Occipital lobe (tissue), 3 donors: ENCODE measurements at places on chromosomes 2 and 18.
A peak's percentile ranks its signal among the peaks of the same experiment; 100 is the strongest.

- no peak for DNase-seq
Measured at GRCh38 chr18:59765343-59765742, 68.1 kb upstream of the CCBE1 start.

DNA sequence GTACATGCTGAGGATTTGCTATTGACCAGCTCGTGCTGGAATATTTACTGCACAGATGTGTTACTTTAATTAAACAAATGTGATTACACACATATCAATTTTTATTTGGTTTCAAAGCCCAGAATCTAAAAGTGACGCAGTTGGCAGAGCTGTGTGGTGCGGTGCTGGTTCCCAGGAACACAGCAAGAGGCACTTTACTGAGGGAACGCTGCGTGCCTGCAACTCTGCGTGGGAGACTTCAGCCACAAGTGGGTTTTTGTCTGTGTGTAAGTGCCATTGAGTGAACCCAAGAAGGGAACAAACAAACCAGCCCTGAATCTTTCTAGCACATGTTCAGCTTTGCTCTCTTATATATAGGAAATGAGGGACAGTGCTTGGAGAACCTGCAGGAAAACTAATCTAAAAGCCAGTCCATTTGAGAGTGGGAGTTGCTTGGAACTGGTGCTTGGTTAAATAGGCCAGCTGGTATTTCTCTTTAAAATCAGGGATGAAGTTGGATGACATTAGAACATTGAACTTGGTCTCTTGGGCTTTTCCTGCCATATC, 196.6 kb upstream of the CELF4 start:
- DNase-seq: peak; percentile 32

DNA sequence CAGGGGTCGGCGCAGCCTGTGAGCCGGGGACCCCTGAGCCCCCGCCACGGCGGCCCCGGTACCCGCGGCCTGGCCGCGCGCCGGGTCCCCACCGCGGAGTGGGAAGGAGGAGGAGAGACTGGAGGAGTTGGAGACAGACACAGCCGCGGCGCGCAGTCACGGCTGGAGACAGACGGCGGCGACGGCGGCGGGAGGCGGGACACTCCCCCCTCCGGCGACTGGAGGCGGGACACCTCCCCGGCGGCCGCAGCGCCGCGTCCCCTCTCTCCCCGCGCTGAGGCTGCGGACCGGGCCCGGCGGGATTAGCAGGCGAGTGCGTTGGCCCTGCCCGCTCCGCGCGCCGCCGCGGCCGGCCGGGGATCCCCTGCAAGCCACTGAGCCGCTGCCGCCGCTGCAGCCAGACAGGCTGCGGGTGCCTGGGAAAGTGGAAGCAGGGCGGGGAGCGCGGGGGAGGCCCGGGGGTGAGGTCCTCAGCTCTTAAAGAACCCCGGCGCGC, 1.0 kb upstream of the LDLRAD4 start:
- peak; percentile 57 for DNase-seq

DNA sequence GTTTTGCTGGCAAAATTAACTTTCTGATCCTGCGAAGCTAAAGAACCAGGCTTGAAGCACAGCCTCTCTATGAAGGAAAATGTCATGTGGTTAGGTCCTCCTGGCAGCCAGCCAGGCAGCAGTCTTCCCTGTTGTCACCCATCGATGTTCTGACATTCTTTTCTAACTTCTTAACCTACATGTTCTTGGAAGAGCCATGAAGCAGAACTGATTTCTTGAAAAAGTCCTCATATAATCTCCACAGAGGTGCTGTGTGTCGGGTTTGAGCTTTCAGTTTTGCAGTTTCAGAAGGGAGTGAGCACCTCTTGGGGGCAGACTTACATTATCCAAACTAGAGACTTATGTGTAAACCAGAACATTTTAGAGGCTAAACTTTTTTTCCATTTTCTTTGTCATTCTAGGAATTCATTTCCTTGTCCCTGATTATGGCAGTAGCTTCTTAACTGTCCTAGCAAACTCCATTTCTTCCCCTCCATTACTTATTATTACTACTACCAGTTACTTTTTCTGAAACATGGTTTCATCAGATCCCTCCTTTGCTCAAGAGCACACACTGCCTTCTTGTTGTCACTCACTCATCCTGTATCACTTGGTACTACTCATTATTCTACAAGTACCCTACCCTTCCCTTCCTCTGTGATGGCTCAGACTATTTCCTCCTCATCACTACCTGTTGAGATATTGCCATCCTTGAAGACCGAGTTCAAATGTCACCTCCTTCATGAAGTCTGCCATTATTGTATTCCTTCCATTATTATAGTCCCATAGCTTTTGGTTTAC, 31.1 kb downstream of the DOK1 start:
- no peak for DNase-seq

DNA sequence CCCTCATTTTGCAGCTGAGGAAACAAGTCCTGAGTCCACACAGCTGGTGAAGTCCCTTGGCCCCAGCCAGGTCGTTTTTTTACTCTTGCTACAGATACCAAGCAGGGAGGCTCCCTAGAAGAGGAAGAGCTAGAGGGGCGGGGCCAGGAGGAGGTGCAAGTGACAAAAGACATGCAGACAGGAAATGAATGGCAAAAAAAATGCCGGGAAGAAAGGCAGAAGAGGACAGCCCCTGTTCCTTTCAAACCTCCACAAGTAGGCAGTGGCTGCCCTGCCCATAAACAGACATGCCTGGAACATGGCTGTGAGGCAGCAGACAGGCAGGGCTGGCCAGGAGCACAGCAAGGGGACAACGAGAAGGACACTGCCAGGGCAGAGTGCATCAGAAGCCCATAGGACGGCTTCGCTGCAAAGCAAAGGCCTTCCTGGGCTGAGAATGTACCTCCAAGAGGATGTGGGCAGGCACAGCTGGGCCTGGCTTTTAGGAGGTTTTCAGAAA, 108.7 kb downstream of the ZBTB7C start:
- no peak for DNase-seq

- DNase-seq: peak; percentile 68
Measured at GRCh38 chr18:34222307-34223163, 2.2 kb downstream of the NOL4 start.

DNA sequence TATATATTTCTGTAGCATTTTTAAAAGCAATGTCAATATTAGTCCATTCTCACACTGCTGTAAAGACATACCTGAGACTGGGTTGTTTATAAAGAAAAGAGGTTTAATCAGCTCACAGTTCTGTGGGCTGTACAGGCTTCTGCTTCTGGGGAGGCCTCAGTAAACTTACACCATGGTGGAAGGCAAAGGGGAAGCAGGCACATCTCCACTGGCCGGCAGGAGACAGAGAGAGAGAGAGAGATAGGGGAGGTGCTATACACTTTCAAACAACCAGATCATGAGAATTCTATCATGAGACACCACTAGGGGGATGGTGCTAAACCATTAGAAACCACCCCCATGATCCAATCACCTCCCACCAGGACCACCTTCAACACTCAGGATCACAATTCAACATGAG, 43.1 kb downstream of the CHMP3 start:
- no peak for DNase-seq

DNA sequence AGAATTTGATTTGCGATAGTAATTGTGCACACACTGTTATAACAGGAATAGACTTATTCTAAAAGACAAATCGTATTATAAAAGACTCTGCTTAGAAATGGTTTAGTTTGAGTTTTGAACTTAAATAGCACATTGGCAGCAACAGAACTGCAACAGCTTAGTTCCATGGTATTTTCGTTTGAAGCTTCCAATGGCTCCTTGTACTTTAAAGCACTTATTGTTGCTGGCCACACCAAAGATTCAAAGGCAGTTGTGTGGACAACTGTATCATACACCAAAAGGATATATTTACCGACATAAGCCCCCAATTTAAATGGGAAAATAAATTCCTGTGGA, 627 bp downstream of the WIPF1 start:
- DNase-seq: no peak

GRCh38 chr2:35410431-35411061, 945.0 kb upstream of the CRIM1 start:
- no peak for DNase-seq

- DNase-seq: no peak
Measured at GRCh38 chr2:77521931-77522470, at the start of gene LRRTM4. Gene LRRTM4 (minus strand): TSS chr2:77522376.

- DNase-seq: no peak
Measured at GRCh38 chr2:20643060-20643459, 7.8 kb downstream of the HS1BP3 start.

GRCh38 chr2:239898292-239898925, 126.7 kb downstream of the NDUFA10 start:
- no peak for DNase-seq

- DNase-seq: no peak
Measured at GRCh38 chr2:239365782-239366435, 34.9 kb downstream of the HDAC4 start.

DNA sequence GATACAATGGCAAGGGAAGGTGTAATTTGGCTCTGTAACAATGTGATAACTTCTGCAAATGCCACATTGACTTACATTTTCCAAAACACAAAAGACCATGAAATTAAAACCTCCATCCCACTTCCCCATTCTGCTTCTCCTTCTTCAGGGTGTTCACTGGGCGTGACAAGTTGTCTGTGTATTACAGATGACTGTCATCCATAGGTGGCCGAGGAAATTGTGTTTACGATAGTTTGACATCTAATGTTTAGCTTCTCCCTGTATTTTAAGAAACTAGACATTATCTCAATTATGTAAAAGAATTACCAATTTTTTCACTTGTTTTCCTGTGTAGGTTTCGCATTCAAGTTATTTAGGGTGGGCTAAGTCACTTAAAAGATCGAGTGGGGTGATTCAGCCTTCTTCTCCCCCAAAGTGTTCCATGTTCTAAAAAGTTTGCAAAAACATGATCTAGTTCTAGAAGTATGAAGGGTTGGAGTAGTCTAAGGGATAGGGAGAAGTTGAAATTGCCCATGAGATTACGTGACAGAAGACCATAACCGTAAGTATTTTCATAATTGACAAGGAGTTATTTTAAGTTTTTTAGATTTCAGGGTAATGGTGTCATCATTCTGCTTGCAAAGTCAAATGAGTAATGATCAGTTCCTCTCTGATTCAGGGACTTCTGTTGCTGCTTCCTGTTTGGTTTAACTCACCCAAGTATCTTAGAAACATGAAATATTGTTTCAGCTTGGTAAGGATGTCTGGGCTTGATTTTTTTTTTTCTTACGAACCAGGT, 25.2 kb upstream of the CYTIP start:
- DNase-seq: no peak

DNA sequence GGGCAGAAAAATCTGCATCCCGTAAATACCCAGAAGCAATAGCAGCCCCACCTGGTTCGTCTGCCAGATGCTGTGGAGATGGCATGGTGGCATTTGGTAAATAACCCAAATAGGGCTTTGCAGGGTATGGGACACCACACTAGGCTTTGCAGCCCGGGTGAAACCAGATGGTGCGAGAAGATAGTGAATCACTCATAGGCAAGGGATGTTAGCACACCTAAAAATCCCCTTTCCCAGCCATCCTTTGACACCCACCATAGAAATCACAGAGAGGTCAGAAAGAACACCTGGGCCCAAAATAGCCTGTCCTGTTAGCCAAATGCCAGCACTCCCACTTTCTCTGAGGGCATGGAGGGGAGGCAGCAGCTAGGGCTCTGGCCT, 47.6 kb downstream of the BCL11A start:
- no peak for DNase-seq

GRCh38 chr2:178874529-178875240, 67.5 kb upstream of the TTN start:
- DNase-seq: no peak

DNA sequence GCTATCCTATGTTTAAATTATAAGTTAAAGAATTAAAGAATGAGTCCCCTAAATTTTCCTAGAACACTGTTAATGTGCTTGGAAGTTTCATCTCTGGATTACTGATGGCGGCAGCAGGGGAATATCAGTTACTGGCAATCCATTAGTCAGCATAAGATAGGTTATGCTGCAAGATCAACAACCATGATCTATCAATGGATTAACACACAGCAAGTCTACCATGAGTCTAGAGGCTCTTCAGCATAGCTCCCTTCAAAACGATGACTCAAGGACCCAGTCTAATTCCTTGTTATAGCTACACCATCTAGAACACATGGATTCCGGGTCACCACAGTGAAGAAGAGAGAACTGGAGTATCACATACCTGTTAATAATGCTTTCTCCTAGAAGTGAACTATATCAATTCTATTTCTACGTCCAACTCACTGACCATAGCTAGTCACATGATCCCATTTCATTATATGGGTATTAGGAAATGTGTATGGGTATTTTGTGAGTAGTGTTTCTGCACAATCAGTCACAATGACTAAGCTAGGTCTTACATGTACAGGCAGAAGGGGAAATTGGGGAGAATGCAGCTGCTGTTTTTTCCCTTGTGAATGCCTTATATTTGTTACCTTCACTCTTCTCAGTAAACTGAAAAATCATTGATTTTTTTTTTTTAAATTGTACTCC, 108.3 kb upstream of the MAPRE2 start:
- no peak for DNase-seq

- no peak for DNase-seq
Measured at GRCh38 chr18:42706618-42707017, 408.9 kb downstream of the RIT2 start.

DNA sequence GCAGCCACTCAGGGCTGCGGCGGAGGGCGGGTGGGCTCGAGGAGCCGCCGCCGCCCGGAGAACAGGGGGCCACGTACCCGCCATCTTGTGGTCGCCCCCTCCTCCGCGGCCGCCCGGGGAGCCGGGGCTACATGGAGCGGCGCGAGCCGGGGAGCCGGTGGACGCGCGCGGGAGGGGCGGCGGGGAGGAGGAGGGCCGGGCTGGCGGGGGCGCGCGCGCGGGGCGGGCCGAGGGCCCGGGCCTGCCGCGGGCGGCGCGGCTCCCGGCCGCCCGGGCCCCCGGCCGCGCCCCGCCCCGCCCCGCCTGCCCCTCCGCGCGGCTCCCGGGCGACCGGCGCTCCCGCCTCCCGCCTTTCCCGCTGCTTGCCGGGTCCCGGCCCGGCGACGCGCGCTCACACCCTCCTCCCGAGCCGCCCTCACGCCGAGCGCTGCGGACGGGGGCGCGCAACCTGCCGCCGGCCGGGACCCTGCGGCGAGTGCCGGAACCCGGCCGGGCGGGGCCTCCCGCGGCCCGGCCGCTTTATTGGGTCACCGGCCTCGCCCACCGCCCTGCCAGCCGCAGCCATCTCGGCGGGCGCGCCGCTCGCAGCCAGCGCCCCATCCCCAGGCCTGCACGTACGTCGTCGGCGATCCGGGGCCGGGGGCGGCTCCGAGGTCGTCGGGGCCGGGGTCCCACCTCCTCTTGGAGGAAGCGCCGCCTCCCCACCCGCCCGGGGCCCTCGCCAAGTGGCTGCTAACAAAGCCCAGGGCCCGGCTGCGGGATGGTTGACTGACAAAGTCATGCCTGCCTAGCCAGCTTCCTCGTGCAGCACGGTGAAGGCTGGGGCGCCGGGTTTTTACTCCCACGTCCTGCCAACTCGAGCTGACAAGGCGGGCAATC, at the start of gene PPP4R1:
Gene PPP4R1, minus strand, starts transcription at position 159 of the 879 bp plus-strand sequence. Its CDS starts 75 bp downstream, at position 84.
- DNase-seq: peak; percentile 57
